T-helper 17 cell (primary cell): ENCODE measurements at places on chromosomes 12 and 14.

GRCh38 chr14:52678591-52678990, 16.8 kb downstream of the ERO1A start:
- no peak for DNase-seq

DNA sequence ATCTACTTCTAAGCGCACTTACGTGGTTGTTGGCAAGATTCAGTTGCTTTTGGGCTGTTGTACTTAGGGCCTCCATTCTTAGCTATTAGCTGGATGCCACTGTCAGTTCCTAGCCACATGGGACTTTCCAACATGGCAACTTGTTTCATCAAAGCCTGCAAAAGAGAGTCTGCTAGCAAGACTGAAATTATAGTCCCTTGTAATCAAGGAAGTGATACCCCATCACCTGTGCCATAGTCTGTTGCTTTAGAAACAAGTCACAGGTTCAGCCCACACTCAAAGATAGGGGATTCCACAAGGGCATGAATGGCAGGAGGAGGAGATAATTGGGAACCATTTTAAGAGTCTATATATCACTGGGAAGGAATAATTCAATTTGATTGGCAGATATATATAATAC, 27.1 kb upstream of the SLC17A8 start:
- DNase-seq, result no peak

GRCh38 chr12:51126297-51126696, 42.9 kb upstream of the CSRNP2 start:
- DNase-seq, result no peak

- DNase-seq, result no peak
These were observed 614.7 kb upstream of the FOXG1 start for GRCh38 chr14:28151926-28152325.

GRCh38 chr12:13365748-13366366, 169.3 kb downstream of the EMP1 start:
- no peak for DNase-seq

DNA sequence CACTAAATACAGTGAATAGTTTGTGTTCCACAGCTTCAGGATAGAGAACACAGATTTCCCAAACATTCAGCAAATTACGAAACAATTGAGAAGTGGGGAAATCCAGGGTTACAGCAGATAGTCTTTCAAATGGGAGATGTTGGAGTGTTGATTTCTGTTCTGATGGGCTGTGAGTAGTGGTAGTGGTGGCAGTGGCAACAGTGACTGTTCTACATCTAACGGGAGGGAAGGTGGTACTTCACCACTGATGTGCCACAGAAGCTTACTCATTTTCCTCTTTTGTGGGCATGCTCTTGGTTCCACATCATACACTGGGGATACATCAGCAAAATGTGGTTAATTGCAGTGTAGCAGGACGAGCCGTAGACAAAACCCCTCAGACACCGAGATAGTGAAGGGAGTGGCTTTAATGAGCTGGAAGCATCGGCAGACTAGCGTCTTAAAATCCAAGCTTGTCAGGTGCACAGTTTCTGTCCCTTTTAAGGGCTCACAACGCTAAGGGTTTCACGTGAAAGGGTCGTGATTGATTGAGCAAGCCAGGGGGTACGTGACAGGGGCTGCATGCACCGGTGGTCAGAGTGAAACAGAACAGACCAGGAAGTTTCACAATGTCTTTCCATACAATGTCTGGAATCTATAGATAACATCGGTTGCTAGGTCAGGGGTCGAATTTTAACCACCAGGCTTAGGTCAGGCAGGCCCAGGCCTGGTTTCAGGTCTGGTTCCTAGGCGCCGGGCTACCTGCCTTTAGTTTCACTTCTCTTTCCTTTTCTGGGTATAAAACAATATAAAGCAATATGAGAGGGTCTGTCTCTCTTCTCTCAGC, 330.6 kb upstream of the FBXO33 start:
- no peak for DNase-seq

DNA sequence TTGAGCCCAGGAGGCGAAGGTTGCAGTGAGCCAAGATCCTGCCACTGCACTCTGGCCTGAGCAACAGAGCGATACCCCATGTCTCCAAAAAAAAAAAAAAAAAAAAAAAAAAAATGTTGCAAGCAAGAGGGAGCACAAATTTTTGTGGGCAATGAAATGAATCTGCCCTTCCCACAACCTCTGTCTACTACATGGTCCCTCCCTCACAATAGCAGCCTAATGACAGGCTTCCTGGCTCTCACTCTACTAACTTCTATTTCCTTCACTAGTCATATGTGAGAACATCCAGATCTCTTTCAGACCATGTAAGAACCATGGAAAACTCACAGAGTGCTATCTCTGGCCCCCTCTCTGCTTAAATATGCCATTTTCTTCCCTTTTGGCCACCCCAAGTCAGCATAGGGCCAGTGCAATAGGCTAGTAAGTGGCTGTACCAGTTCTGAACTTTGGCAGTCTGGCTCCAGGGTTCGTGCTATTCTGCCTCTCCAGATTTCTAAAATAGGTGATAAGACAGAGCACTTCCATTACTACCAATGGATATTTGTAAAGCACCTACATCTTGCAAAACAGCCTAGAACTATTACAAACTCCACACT, 7.1 kb downstream of the OSBPL8 start:
- no peak for DNase-seq

DNA sequence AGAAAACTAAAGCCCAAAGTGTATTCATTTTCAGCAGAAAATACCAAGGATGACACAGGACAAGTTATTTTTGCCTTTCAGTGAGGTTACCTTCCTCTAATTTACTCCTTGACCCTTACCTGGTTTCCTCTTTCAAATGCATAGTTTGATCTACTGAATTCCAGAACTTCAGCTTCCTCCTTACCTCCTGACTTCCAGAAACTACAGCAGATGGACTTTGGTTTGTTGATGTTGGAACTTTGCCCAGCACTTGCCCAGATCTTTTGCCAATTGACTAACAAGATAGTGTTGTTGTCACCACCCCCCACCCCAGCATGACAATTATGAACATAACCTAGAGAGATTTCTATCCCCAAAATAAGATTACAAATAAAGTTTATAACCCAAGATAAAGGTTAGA, 63.2 kb downstream of the NAV3 start:
- no peak for DNase-seq

GRCh38 chr14:105205673-105206208, 24.6 kb upstream of the NUDT14 start:
- no peak for DNase-seq

- no peak for DNase-seq
These were observed 16.1 kb downstream of the GRIP1 start for GRCh38 chr12:66662729-66663128.

DNA sequence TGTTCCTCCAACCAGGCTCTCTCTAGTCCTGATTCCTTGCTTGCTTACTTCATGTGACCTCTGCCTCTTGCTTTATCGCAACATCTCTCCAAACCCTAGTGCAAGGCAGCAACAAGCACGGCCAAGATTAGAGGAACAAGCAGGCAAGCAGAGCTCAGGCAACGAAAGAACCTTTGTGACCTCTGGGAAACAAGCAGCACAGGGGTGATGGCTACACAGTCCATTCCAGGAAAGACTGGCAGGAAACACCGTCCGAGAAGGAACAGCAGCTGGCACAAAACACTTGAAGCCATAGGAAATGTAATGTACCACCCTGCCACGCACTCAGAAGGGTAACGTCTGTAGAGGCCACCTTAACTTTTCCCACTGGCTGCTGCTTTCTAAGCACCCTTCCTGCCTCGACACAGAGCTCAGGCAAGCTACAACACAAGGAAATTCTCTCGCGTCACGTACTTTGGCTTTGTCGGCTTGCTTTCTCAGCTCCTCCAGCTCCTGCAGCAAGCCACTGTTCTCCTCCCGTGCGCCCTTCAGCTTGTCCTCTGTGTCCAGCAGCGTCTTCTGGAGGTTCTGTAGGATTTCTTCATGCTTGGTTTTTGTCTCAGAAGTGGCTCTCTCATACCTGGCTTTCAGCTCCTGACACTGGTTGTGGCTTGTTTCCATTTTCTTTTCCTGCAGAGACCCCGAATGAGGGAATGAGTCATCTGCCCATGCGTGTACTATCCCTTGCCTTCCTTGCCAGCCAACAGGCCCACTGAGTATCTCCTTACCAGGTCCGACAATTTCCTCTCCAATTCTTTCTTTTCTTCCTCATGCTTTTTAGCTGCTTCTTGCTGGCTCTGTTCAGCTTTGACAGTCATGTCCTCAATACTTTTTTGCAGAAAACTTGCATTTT, 61.4 kb upstream of the VPS33A start:
- DNase-seq, result no peak

- DNase-seq, result no peak
These were observed 153.9 kb downstream of the LRRK2 start for GRCh38 chr12:40378691-40379090.

DNA sequence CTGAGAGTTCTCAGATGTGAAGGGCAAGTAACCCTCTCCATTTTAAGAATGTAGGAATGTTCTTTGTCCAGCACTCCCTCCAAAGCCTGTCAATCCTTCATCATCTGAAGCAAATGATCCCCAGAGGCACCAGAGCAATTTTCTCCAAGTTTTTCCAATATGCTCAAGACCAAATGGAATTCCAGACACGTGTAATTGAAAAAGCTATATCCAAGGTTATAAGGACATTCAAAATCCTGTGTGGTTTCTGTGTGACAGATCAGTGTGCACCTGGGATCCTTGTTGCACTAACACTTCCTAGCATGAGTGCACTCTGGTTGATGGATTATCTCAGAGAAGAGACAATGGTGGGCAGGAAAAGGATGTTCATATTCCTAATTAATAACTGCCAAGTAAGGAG, 65.6 kb upstream of the OVCH1 start:
- DNase-seq, result no peak

GRCh38 chr12:83958997-83959396, 953.6 kb downstream of the SLC6A15 start:
- DNase-seq, result no peak

DNA sequence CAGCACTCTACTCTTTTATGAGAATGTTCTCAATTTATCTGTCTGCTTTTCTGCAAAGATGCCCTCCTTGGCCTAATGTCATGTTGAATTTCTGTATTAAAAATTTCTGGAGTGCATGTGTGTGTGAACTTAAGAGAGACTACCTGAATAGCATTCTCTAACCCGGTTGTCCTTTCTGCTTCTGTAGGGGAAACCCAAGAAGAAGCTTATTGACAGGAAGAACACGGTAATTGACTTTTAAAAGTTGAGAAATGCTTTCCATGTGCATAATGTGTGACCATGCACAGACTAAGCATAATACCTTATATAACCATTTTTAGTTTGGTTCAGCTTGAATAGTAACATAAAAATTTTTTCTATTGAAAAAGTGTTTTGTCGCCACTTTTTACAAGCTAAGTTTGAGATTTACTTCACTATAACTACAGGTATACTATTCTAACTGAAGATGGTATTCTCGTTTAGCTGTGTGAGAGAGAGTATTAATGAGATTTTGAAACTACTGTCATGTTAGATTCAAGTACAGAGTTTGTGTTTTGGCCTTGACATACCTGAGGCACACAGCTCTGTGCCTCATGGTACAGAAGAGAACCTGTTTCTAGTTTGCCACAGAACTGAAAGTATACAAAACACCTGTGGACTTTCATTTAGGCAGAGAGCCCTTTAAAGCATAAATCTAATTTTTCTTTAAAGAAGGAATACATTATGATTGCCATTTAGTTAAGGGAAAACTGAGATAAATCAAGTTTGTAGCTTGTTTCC, 96.8 kb downstream of the TTLL5 start:
- DNase-seq, result no peak

DNA sequence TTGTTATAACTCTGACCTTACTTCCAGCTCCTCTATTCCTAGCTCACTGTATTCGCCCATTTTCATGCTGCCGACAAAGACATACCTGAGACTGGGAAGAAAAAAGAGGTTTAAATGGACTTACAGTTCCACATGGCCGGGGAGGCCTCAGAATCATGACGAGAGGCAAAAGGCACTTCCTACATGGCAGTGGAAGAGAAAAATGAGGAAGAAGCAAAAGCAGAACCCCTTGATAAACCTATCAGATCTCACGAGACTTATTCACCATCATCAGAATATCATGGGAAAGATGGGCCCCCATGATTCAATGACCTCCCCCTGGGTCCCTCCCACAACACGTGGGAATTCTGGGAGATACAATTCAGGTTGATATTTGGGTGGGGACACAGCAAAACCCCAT, 14.5 kb upstream of the PHC1 start:
- no peak for DNase-seq

DNA sequence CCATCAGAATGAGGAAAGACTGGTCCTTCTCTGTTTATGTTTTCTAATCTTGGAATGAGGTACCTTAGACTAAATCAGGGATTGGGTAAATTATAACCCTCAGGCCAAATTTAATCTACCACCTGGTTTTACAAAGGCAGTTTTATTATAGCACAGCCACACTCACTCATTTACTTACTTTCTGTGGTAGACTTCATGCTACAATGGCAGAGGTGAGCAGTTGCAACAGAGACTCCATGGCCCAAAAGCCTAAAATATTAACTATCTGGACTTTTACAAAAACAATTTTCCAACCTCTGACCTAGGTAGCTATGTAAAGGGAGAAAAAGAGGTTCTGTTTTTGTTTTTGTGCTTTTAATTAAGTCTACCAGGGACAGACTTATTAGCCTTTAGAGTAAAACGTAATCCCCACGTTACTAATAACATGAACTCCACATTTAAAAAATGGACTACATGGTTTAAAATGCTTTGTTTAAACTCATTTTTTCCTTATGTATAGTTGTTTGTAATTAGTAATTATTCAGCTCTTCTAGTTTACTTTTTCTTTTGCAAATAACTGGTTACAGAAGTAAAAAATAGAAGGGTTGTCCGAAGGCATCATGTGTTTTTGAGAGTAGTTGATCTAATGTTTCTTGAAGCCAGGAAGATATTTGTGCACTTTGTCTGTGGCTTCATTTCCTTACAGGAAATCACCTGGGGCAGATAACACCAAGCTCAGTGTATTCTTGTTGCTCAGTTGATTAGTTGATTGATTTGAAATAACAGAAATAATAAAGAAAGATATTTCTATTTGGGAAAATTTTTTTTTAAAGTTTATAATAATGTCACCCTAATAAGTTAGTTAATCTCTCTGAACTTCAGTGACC, 57.6 kb upstream of the ATP2B1 start:
- no peak for DNase-seq

GRCh38 chr12:9707864-9708808, 24.8 kb downstream of the CLECL1 start:
- DNase-seq, result peak; percentile 46

DNA sequence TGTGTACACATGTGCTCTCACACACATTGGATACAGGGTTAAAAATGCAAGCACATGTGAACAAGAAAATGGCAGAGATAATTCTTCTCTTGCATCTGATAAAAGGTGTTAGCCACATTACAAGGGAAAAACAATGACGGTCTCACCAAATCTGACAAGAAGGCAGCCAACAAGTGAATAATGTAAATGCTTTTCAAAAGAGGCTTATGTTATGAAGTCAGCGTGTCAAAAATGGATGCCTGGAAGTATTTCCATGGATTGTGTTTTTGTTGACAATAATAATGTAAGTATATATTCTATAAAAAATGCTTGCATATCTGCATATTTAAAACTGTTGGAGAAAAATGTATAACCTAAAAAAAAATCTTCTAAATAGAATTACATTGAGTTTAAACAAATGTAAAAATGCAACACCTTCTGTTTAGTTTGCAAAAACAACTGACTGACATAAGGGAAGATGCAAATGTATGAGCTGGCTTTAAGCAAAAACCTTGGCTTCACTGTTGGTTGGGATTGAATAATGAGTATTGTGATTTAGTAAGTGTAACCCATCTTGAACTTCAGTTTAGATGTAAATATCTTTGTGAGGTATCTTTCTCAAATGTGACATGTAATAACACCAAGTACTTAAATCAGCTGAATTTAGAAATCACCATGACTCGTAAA, 424.9 kb downstream of the PDZRN4 start:
- no peak for DNase-seq
